ENCODE measurements at places on chromosomes 7 and 10.

DNA sequence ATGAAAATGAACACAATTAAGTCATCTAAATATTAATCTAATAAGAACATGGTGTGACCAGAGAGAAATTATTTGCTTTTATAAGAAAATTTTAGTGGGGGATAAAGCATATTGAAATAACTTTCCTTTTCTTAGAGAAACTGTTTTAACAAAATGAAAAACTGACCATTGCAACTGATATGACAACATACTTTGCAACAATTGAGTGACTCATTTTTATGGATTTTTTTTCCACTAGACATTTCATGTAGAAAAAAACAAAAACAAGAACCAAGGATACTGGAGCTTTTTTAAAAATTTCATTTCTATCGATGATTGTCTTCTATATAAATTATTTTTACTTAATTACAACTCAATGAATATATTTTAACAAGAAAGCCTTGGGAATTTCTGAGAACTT, 90.0 kb downstream of the C1GALT1 start:
- no peak for DNase-seq

GRCh38 chr10:132144086-132144485, 42.7 kb upstream of the DPYSL4 start:
- DNase-seq, result no peak

GRCh38 chr7:42991913-42992591, 59.9 kb downstream of the MRPL32 start:
- no peak for DNase-seq

GRCh38 chr7:102073931-102074880, 212.5 kb upstream of the SH2B2 start:
- DNase-seq, result no peak

DNA sequence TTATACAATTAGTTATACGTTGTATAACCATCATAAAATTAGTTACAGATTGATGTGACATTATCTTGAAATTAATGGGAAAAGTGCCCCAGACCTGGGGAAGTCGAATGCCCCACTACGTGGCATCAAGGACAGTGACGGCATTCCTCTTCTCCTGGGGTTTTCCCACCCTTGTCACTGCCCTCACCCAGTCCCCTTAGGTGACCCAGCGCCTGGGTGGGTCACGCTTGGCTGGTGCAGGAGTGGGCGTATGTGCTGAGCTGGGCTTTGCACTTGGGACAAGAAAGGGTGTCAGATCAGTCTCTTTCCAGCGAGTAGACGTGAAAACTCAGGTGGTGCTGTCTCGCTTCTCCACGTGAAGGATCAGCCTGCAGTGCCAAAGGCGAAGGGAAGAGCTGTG, 7.6 kb downstream of the FOXK1 start:
- DNase-seq, result no peak

DNA sequence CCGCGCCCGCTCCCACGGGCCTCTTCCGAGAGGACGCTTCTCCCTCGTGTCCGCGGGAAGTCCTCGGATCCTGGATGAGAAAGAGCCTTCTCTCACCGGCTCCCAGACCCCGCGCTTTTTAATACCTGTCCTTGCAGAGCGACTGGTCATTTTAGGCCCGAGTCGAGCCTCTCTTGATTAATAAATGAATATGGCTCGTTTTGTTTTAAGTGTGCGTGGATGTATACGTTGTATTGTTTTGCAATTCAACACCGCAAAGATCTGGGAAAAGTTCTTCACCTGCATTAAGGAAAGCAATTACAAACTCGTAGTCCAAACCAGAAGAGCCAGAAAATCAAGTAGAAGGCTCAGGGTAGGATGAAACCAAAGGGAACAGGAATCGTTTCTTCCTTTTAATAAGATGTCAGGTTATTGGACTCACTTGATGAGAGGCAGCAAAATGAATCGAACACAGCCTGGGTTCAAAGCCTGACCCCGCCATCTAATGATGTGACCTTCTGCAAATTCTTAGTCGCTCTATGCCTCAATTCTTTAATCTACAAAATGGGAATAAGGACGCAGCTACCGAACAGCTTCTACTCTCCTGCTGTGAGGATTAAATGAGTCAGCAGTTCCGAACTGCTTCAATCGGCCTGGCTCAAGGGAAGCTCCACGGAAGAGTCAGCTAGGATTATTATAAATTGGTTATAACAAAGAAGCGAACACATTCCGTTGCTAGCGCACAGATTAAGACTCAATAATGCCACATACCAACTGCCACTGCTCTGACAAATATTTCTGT, 277.8 kb upstream of the NEBL start:
- DNase-seq, result no peak
